Activated CD4-positive, alpha-beta T cell treated with anti-CD3 and anti-CD28 coated beads for 1 hour (primary cell): ENCODE measurements at places on chromosomes 7 and 10.

DNA sequence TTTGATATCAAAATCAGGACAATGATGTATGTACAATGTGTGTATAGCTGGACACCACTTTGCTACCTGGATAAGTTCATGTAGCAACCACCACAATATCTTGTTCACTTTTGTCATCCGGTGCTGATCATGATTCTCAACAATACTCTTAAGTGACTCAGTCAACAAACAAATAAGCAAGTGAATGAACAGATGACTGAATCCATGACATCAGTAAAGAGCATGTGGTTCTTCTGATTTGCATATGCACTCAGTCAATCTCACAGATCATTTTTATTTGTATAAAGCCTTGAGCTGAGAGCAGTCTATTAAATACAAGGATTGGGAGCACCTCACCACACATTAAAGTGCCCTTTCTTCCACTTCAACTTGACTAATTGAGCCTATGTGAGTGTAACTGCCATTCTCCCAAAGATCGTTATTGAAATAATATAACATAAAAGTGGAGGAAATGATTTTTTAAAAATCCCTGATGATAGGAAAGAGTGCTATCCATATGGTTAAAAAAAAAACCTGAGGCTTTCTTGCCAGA is 69.5 kb downstream of the NPSR1 start:
- DNase-seq = no peak

GRCh38 chr7:66250711-66251110 is 45.6 kb downstream of the TPST1 start:
- DNase-seq = no peak

DNA sequence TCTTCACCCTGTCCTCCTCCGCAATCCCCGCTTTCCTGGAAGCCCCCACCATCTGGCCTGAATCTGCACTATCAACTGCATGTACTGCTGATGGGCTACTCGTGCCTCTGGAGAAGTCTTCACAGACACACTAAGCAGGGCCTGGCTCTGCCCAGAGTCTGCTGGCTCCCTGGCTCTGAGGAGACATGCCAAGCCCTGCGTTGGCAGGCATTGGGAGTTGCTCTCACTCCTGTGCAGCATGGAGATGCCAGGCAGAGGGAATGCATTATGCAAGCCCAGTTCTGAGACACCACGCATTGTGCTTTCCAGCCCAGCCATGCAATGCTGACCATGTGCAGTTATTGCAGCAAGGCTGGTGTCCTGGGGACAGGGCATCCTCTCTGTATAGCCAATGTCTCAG is 314.6 kb downstream of the CXCL12 start:
- no peak for DNase-seq

DNA sequence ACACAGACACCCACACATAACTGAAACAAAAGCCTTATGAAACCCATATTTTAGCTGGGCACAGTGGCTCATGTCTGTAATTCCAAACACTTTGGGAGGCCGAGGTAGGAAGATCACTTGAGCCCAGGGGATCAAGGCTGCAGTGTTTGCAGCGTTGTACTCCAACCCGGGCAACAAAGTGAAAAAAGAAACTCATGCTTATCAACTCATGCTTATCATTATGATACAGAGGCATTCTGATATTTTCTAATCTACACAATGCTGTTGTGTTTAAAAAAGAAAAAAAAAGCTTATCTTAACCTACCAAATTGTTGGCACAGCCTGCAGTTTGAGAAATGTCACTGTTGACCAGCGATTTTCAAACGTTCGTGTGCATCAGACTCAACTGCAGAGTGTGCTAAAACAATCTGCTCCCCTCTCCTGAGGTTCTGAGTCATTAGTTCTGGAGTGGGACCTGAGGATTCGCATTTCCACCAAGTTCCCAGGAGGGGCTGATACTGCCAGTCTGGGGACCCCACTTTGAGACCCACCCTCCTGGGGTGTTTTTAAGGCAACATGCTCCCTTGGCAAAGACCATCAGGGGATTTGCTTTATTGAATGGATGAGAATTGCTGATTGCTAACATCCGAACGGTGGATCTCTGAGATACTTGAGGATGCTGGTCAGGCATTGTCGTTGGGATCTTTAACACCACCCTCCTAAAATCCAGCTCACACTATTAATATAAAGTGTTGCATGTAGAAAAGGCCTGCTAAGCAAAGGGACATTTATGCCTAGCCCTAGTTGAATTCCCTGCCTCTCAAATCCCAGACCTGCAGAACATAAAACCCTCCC is 16.2 kb downstream of the CHST3 start:
- no peak for DNase-seq

GRCh38 chr10:84860855-84861254 is 532.5 kb downstream of the CCSER2 start:
- DNase-seq = no peak

DNA sequence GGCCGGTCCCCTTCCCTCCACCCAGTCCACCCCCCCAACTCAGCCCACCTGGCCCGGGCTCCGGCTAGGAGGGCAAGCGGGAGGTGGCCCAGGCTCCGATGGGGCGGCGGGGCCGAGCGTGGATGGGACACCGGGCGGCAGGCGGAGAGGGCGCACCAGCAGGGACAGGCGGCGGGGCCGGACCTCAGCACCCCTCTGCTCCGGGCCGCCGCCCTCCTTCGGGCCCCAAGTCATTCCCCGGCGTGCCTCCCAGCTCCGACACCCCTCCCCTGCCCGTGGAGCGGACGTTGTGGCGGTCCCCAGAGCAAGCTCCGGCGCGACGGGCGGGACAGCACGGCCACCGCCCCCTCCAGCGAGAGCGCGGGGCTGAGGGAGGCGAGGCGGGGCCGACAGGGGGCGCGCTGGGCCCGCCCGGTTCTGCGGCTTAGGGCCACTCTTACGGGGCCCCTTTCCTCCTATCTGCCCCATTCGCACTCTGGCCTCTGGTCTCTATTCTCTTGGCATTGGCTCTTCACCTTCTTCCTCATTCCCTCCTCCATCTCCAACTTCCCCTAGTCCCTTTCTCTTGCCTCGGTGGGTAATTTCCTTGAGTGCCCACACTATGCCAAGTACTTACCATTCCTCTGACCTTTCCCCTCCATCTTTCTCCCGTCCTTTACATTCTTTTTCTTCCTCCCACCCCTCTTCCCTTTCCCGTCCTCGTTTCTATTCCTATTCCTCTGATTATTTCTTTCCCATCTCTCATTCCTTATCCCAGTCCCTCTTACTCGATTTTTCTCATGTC is 701 bp upstream of the GBX1 start:
- no peak for DNase-seq

DNA sequence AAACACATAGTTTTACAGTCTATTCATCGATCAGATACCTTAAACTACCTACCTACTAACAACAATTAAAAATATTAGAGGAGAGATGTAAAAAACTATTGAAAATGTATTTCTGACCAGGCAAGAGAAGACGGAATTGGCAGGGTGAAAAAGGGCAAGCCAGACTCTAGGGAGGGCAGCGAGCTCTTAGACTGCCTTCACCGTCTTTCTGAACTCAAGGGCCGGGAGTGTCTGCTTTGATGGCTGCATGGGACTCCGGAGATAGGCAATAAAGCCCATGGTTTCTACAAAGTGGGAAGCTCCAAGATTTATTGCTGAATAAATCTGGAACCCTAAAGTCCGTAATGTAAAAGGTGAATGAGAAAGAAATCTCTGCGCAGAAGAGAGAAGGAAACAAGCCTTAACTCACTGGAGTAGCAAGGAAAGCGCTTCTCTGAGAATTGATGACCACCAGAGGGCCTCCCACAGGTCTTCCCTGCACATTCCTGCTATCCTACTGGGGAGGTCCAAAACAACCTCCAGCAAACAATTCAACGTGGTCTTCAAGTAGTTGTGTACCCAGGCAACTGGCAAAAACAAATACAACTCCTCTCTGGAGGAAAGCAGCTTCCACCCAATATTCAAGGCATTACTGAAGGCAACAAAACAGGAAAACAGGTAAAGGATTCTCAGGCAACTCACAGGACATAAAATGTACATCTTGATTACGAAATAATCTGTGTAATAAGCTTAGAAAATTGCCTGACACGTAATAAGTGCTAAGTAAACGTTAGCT is 181.3 kb downstream of the SDK1 start:
- DNase-seq = no peak

- no peak for DNase-seq
These were observed 209.9 kb downstream of the ZNF365 start for GRCh38 chr10:62583876-62584615.

DNA sequence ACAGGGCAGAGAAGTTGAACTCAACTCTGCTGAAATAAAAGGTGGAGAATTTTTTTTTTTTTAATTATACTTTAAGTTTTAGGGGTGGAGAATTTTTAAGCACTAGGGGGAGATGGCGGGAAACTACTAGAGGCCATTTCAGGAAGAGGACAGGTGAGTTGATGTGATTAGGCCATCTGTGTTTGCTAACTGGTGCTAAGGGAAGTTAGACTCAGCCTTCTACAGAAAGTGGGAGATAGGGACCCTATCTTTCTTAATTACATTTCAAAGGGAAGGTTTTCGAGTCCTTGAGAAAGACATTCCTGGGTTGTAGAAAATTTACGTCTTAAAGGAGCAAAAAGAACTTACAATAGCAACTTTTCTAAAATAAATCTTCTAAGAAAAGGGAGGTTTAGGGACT is 124.8 kb downstream of the LHFPL3 start:
- no peak for DNase-seq

DNA sequence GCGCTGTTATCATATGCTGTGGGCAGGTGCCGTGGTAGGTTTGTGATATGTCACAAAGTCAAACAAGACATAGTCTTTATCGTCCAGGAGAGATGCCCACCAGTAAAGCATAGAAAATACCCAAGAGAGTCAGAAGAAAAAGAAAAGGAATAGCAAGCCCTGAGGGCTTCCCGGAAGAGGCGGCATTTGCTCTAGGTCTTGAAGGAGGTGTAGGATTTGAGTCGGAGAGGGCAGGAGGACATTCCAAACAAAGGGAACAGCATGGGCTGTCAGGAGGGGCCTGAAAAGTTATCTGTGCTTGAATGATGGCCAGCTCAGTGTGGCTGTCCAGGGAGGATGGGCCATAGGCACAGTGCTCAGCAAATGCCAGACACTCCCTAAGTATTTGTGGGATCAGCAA is 42.2 kb downstream of the COL13A1 start:
- DNase-seq = no peak

- DNase-seq = no peak
These were observed 825 bp downstream of the MRPL32 start for GRCh38 chr7:42932811-42933591.

DNA sequence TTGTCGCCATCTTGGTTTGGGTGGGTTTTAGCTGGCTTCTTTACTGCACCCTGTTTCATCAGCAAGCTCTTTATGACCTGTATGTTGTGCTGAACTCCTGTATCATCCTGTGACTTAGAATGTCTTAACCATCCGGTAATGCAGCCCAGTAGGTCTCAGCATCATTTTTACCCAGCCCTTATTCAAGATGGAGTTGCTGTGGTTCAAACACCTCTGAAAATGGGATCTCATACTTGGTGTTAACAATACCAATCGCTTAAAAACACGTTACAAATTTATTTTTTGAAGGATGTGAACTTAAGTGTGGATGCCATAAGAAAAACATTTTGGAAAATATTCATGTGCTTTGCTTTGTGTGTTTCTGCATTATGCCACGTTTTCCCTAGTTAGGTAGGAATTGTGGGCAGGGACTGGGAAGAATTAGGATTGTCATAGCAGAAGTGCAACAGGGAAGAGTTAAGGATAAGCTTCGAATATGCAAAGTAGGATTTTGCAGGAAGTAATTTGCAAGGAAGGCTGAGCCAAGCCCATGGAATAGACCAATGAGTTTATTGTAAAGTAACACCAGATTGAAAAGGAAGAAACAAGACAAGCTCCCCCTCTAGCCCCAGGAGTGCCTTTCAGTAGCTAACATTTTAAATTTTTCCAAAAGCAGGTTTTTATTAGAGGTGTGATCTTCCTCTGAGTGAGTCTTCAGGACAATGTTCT is 56.4 kb downstream of the PRR15 start:
- DNase-seq = no peak

GRCh38 chr10:72075376-72076115 is 12.8 kb downstream of the SPOCK2 start:
- DNase-seq = no peak
